ENCODE measurements at places on chromosomes 11 and 22.

DNA sequence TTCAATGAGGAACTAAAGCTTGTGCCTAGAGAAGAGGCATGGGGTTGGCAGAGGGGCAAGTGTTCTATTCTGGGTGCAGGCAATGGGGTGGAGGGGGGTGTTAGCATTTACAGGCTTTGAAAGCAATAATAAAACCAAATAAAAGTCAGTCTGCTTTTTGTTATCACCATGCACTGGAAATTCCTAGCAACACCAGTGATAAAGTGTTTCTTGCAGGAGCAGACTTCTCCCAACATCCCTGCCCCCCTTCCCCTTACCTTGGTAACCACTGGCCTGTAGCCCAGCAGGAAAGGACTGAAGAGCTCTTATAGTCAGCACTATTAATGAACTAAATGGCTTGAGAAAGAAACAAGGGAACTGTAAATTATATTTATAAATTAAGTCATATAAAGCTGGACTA is 65.2 kb upstream of the SESN3 start:
- peak; percentile 49 for DNase-seq

GRCh38 chr22:35337932-35338331 is 38.2 kb downstream of the TOM1 start:
- no peak for DNase-seq

DNA sequence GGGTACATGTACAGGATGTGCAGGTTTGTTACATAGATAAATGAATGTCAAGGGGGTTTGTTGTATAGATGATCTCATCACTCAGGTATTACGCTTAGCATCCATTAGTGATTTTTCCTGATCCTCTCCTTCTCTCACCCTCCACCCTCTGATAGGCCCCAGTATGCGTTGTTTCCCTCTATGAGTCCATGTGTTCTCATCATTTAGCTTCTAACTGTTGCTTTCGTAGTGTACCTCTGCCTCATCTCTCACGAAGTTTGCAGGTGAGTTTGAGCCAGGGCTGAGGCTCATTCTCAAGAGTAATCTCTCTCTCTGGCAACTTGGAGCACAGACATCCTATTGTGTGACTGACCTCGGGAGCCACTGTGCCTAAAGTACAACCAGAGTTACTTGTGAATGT is 4.7 kb upstream of the HBE1 start:
- DNase-seq, result no peak

GRCh38 chr22:20423008-20423905 is 14.4 kb downstream of the SCARF2 start:
- DNase-seq, result no peak

All from DMS53 (cell line).